H1 (cell line): ENCODE measurements at places on chromosomes 5 and 9. TPM values are rescaled to one million over a fixed set of nuclear protein-coding genes. Genes with fewer than 3 reads are reported as not detected.

DNA sequence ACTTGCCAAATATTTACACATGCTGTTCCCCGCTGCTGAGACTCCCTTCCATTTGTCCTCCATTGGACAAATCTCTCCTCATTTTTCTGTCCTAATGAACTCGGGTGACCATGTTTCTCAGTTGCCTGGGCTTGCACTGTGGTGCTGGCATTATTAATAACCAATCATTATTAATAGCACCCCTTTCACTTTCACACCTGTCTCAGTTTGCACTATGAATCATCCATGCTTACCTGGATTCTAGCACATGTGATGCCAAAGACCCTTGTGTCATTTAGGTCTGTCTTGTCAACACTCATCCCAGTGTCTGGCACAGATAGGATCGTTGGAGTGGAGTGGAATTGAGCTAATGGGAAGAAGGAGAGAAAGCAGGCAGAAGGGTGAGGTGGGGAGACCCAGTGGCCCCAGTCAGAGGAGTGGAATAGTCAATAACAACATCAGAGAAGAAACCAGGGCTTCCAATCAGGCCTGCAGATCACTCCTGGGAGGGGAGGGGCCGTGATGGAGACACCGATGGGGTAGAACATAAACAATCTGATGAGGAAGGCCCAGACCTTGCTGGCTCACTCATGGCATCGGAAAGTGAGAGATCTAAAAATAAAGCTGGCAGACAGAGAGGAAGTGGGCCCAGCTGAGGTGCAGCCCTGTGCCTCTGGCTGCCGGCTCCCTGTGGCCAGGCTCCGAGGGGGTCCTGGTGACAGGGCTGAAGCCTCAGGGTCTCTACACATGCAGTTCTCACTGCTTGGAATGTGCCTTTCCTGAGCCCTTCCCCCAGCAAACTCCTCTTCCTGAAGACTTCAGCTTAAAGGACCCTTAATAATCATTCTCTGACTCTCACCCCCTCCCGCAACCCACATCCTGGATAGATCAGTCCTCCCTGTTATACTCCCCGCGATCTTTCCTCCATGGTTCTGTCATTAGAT lies 33.5 kb upstream of the CRB2 start:
- DNase-seq = no peak

RBM27 gene
- 42.9 and 44.9 TPM in 2 replicates for total RNA-seq

DNA sequence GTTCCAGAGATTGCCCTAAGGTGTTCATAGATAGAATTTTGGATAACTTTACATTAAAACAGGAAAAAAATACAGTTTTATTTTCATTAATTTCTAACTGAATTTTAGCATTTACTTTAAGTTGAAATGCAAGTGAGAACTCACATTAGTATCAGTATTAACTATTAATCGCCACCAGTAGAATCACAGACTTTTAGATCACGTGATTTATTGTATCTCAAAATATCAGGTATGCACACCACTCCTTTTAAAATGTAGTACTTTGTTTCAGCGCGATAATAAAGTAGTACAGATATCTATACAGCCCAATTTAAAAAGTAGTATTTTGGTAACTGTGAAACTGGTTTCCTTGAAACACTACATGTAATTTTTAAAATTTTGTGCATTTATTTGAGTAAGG lies 978.7 kb downstream of the DNAH5 start:
- DNase-seq = no peak

MEIKIN gene
- total RNA-seq = not detected in 2 replicates

GRCh38 chr5:59799668-59800346 lies 93.7 kb downstream of the PDE4D start:
- DNase-seq = no peak

EFNA5 gene
- total RNA-seq = 17.6 and 21.8 TPM in 2 replicates

GRCh38 chr9:11039006-11039405 lies 426.2 kb upstream of the PTPRD start:
- DNase-seq = no peak

- no peak for DNase-seq
Measured at GRCh38 chr5:120517607-120518252, 53.6 kb downstream of the PRR16 start.

GRCh38 chr5:16453609-16454008 lies 12.0 kb downstream of the ZNF622 start:
- DNase-seq = no peak

AP3B1 gene
- 48.3 and 50.0 TPM in 2 replicates for total RNA-seq

GRCh38 chr5:94920570-94920969 lies 302.1 kb downstream of the SLF1 start:
- DNase-seq = no peak

OR1Q1 gene
- total RNA-seq = not detected in 2 replicates

PLPPR1 gene
- 1.2 and 1.4 TPM in 2 replicates for total RNA-seq

GRCh38 chr5:179397516-179397915 lies 52.3 kb upstream of the ADAMTS2 start:
- DNase-seq = no peak

DNA sequence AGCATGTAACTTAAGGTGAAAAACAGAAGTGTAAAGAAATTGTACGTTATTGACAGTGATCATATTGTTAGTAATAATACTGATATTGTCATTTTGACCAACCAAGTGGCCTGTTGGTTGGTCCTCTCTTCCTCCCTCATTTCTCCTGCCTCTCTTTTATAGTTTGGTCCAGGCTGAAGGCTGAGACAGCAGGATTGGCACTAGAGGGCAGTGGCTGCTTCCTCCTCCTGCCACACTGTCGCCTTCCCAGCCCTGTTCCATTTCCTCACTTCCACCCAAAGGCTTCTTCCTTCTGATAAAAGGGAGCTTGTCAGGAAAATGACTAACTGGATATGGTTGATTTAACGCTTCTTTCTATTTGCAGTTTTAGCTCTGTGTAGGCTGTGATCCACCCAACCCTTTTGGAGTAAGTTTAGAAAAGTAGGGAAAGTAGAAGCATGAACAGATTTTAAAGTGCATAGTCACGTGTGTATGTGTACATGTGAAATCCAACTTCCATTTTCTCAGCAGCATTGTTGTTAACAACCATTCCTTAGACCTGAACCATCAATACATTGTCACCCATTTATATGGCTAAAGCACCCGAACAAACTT lies 35.6 kb downstream of the PTCD2 start:
- no peak for DNase-seq

GRCh38 chr5:56110646-56111403 lies 116.1 kb upstream of the IL6ST start:
- no peak for DNase-seq

DNA sequence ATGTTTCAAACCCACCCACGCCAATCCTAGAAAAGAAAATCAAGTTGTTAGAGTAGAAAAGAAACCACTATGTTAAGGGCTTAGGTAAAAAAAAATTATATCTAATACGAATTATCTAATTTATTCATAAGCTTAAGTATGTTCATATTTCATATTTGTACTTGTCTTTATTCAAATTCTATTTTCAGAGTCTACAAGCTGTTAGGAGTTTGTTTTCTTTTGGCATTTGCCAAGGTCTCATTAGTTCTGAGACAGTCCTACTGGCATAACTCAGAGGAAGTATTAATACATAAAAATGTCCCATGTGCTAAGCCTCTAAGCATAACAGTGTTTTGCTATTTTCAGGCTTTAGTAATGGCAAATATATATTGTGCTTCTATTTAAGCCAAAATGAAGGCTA lies 57.6 kb downstream of the STARD4 start:
- DNase-seq = no peak

DNA sequence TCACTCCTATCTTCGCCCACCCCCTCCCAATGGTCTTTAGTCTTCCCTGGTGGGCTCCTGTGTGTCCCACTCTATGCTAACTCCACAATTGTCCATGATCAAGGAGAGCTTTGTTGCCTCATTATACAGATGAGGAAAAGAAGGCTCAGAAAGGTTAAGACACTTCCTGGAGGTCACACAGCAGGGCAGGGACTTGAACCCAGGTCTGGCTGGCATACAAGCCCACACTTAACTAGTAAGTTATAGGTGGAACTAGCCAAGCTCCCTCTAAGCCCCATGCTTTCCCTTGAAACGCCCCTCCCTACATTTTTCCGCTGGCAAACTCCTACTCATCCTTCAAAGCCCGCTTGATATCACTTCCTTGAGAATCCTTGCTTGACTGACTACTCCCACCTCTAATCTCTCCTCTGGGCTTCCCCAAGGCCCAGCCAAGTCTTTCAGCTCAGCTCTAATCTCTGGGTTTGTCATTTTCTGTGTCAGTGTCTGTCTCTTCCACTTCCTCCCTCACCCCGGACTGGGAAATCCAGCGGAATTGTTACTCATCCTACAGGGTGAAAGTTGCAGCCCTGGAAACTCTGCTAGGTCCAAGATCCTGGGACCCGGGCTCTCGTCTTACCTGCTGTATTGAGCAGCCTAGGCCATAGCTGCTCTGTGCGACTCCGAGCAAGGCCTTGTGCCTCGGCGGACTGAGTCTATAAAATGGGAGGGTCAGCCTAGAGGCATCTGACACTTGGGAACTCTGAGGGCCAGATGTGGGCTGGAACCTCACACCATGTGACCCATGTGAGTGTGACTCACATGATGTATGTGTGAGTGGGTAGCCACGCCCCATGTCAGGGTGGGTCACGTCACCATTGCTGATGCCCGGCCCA lies 144.5 kb downstream of the GAPVD1 start:
- DNase-seq = no peak

DNA sequence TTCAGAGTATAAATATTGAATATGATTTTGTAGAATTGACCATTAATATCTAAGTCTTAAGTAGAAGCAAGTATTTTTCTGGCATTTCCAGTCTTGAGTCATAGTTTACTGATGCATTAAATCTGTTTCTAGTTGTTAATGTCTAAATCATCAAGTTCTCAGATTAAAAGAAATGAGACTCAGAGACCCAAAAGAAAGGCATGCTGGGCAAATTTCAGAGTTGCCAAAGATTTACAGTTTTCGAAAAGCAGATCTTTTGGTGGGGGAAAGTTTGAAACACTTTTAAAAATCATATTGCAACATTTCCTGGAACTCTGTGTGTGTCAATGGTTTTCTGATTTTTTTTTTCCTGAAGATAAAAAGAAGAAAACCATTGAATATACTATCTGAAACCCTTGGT lies 60.9 kb downstream of the ANKRD55 start:
- no peak for DNase-seq

GRCh38 chr9:100720922-100721321 lies 143.0 kb downstream of the CAVIN4 start:
- DNase-seq = no peak

DNA sequence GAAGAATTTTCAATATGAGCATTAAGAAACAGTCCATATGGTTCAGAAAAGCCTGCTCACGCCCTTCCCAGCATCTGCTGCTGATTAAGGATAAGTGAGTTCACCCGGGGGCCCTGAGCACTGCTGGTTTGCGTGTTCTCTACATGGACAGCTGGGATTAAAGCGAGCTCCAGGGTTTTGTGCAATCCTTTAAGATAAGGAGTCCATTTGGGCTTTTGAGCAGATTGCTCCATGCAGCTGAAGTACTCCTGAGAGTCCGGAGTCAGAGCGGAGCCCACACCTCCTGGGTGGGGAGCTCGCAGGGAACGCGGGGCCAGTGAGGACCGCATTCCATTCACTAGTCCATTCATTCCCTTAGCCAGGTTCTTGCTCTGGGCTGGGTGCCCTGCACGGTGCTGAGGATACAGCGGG lies 149.3 kb upstream of the COL5A1 start:
- no peak for DNase-seq

DNA sequence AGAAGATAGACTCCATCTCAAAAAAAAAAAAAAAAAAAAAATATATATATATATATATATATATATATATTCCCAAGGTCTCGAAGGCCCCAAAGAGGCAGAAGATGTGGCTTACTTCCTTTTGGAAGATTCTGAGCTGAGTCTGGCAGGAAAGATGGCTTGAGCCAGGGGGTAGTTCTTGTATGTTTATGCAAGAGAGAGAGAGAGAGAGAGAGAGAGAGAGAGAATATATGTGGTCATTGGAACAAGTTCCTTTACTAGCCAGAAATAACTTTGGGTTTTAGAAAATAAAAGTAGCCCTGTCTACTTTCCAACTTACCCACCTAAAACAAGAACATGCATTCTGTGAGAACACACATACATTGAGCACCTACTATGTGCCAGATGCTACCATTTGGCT lies 17.6 kb downstream of the NCS1 start:
- DNase-seq = no peak

SPINK4 gene
- total RNA-seq = not detected in 2 replicates

DNA sequence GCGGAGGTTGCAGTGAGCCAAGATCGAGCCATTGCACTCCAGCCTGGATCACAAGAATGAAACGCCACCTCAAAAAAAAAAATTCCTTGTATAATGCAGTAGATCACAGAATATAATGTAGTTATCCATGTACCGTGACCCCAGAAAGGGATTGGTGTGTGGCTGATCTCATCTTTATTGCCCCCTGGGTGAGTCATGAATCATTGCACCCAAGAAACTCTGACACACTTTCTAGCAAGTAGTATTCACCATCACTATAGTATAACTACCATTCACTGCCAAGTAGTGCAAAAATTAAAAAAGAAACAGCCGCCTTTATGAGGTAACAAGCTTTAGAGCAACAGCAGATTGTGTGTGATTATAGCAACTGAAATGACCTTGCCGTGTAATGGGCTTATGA lies 23.7 kb upstream of the ANKH start:
- DNase-seq = no peak

- DNase-seq = no peak
Measured at GRCh38 chr5:137304226-137304874, 194.8 kb downstream of the SPOCK1 start.

- no peak for DNase-seq
Measured at GRCh38 chr5:168784454-168784853, 205.3 kb upstream of the PANK3 start.

GRCh38 chr5:172644266-172644665 lies 3.2 kb downstream of the NEURL1B start:
- no peak for DNase-seq

LHX6 gene
- 1.2 and 1.9 TPM in 2 replicates for total RNA-seq

DNA sequence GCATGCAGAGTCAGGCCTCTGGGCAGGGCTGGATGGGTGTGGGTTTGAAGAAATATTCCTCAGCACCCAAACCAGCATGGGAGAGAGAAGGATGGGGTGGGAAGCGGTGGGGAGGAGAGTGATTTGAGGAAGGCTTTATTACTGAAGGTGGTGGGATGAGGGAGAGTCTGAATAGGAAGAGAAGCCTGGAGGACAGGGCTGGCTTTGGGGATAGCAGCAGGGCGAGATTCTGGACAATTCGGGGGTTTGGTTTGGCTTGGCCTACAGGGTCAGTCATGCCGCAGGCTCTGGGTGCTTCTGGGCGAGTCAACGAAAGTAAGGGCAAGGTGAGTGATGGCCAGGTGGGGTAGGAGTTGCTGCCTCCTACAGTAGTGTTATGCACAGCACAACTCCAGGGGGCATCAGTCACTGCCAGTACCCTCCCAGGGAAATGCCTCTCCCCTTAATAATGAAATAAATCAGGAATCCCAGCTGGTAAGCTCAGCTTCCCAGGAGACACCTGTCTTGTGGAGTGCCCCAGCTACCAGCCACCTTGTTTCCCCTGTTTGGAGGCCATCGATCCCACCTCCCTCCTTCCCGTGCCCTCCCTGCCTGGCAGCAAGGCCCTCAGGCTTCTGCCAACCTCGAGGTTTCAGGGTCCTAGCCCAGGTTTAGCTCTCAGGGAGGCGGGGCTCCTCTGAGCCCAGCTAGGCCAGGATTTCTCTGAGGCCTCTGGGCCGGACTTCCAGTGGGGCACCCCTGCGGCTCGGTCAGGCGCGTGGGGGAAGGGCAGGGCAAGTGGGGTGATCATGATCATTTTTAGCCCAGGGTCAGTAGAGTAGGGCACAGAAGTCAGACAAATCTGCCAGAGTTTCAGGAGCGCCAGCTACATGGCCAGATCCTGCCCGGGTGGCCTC lies 741 bp upstream of the NKX2-5 start:
- no peak for DNase-seq
